H1 (cell line): ENCODE measurements at places on chromosomes 1 and 21. TPM values are rescaled to one million over a fixed set of nuclear protein-coding genes. Genes with fewer than 3 reads are reported as not detected.

- no peak for DNase-seq
Observed at GRCh38 chr1:154957091-154957657, 1.3 kb upstream of the PBXIP1 start.

Gene WNT2B
- total RNA-seq = 0.90 and 2.0 TPM in 2 replicates

GRCh38 chr1:11999236-11999635, 19.0 kb downstream of the MFN2 start:
- no peak for DNase-seq

DNA sequence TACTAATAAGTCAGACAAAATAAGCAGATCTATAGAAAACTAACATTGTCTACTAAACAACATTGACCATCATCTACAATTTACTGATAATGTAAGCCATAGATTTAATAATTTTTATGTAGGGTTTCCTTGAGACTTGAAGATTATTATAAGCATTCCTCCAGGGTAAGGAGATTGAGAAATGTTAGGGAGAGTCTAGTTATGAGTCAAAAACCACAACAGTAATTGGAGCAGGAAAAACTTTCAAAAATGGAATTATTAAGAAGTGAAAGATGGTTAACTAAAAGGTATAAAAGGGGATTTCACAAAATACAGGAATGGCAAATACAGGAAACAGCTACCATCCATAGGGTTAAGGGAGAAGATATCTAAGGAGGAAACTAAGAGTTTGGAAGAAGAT, 12.4 kb upstream of the UHMK1 start:
- no peak for DNase-seq

- DNase-seq = no peak
Observed at GRCh38 chr1:94723894-94724293, 96.3 kb upstream of the SLC44A3 start.

GRCh38 chr1:183891158-183891856, 86.4 kb downstream of the RGL1 start:
- no peak for DNase-seq

Gene BPNT1
- total RNA-seq = 15.2 and 16.3 TPM in 2 replicates

- no peak for DNase-seq
Observed at GRCh38 chr1:2930016-2930815, 91.1 kb upstream of the ACTRT2 start.

DNA sequence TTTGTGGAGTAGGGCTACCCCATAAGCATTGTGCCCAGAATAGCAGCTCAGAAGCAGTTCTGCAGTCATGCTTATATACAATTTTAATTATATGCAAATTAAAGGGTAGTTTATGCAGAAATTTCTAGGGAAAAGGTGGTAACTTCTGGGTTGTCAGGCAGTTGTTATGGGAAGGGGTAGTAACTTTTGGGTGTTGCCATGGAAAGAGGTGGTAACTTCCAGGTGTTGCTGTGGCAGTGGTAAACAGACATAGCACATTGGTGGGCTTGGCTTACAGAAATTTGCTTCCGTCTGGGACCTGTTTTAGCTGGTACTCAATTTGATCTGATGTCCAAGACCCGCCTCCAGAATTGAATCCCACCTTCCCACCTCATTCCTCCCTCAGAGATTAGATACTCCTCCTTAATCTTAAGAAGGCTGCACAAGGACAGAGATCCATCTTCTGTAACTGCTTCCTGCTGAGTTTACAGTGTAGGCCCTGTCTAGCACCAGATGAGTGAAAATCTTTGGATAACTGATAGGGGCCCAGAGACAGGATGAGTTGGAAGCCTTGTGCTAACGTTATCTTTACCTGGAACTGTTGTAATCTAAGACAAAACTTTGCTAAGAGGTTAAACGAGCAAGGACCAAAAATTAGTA, 26.7 kb downstream of the SUCO start:
- DNase-seq = no peak
